ENCODE measurements at places on chromosomes 12 and 14.
A peak's percentile ranks its signal among the peaks of the same experiment; 100 is the strongest.

DNA sequence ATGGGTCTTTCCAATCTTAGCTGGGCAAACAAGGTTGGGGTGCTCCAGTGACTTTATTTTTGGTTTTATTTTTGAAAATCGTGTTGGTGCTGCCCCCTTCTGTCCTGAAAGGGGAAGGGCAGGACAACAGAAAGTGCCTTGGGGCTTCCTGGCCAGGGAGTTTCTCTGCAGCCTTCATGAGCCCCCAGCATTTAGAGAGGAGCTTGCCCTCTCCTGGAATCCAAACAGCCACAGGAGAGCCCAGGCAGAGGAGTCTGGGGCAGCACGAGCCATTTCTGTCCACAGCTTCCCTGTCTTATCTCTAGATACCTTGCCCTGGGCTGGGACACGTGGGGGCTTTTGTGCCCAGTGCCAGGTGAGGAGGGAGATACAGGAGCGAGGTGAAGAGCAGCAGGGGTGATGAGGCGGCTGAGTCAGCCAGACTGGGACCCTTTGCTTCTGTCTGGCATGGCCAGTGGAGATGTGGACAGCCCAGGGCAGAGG, 4.4 kb upstream of the C1RL start:
- DNase-seq = no peak

- DNase-seq = no peak
Measured at GRCh38 chr14:103960457-103961055, 18.2 kb upstream of the RD3L start.

DNA sequence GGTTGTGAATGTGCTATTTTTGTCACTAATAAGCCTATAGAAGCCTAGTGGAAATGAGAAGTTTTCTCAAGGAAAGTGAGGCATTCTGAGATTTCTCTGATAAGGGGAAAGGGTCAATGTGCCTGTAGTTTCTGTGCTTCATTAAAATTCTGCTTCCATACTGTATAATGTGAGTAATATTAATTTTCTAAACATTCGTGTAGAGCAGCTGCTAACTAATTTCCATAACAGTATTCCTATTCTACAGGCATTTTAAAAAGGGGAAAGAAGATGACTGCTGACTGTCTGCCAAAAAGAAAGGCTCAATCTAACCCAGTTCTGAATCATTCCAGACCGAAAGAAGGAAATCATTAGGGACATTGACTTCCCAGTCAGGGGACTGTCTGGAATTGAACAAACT, 293.3 kb upstream of the TMPO start:
- no peak for DNase-seq

DNA sequence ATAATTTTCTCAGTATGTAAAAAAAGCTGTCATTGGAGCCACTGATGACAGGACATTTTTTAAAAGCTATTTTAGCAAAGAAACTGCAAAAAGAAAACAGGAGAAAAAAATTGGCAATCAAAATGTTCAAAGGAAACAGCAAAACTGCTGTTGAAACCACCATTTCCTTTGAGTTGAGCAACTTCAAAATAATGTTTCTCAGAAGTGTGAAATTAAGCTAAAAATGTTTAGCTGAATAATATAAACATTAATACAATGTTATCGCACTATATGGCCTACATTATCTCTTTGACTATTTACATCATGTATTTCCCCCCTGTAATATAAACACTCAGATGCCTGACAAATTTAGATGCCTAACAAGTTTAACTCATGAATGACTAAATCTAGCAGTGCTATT, 23.4 kb upstream of the GLIPR1 start:
- no peak for DNase-seq

DNA sequence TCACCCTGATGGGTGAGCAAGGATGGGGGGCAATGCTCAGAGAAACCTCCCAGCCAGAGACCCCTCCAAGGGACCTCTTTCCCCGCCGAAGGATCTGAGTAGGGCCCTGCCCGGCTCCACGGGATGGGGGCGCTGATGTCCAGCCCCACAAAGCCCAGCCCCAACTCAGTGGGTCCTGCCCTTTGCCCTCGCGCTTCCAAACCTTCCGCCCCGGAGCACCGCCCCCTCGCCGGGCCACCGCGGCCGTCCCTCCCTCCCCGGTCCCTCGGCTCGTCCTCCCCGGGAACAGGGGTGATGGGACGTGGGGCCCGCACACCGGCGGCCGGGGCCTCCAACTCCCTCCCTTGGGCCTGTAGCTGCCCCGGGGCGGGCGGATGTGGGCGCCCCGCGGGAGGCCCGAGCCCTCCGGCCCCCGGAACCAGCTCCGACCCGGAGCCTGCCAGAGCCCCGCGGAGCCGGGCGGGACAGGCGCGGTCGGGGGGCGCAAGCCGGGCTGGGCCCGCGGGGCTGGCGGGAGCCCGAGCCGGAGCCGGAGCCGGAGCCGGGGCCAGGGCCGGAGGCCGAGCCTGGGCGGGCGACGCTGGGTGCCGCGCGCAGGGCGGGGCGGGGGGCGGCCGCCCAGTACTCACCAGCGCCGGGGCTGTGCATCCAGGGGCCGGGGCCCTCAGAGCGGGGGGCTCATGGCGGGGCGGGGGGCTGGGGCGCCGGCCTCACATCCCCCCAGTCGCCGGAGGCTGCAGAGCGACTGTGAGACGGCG, 386 bp downstream of the HDAC7 start:
- DNase-seq = no peak

- DNase-seq = no peak
Measured at GRCh38 chr12:104199964-104200363, 15.6 kb upstream of the TXNRD1 start.

- no peak for DNase-seq
Measured at GRCh38 chr14:105532735-105533141, 6.4 kb downstream of the TMEM121 start.

- DNase-seq = no peak
Measured at GRCh38 chr14:51552275-51552674, 99.4 kb upstream of the FRMD6 start.

DNA sequence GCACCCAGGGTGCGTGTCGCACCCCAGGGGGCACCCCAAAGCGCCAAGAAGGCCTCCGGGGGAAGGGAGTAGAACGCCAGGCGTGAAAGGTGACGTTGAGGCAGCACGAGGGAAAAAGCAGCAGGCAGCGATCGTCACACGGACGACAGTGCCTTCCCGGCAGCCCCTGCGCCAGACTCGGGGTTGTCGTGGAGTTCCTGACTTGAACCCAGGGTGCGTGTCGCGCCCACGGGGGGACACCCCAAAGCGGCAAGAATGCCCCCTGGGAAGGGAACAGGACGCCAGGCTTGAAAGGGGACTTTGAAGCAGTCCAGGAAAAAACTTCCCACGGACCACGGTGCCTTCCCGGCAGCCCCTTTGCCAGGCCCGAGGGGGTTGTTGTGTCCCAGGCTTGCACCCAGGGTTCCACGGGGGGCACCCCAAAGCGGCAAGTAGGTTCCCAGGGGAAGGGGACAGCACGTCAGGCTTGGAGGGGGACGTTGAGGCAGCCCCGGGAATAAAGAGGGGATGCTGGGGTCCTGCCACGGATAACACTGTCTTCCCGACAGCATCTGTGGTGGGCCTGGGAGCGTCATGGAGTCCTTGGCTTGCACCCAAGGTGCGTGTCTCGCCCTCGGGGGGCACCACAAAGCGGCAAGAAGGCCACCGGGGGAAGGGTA, 159.2 kb upstream of the ALG10B start:
- DNase-seq = no peak

- no peak for DNase-seq
Measured at GRCh38 chr14:59283361-59283760, 94.9 kb downstream of the DAAM1 start.

DNA sequence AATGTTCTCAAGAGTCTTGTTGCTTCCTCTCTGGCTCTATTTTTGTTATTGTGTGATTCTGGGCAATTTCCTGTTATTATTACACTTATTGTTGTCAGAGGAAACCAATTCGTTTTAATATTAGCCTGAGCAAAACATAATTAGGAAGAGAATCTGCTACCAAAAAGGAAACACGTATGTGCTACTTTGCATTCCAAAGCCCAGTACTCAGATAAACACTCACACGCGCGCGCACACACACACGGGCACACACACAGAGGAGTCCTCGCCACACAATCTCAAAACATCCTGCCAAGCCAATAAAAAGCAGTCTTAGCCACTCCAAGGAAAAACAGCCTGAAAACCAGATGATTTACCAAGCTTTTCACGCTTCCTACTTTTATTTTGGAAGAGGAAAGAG, 400.7 kb downstream of the NUAK1 start:
- DNase-seq = no peak

DNA sequence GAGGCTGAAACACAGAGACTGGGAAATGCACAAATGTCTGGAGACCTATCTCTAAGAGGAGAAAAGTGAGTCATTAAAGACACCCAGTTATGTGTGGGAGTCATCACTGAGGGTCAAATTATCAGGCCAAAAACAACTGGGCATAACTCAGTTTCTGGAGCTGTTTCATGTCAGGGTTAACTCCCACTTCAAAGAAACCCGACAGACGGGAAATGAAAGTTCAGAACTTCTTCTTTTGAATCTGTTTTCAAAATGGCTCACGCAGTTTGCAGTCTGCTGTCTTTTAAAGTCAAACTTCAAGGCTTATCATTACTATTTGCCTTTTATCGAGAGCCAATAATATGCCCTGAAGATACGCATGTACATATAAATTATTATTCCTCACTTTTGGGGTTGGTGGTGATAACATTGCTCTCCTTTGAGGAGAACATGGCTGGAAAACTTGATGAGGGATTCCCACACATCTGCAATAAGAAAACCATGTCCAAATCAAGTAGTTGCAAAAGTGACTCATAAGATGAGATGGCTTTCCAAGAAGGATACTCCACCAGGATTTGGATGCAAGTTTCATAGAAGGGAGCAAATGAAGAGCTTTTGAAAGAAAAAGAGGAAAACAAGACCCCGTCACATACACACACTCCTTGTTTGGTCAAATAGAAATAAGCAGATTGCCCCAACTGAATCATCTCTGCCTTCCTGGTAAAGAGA, 341.4 kb downstream of the ADAMTS20 start:
- DNase-seq = no peak

DNA sequence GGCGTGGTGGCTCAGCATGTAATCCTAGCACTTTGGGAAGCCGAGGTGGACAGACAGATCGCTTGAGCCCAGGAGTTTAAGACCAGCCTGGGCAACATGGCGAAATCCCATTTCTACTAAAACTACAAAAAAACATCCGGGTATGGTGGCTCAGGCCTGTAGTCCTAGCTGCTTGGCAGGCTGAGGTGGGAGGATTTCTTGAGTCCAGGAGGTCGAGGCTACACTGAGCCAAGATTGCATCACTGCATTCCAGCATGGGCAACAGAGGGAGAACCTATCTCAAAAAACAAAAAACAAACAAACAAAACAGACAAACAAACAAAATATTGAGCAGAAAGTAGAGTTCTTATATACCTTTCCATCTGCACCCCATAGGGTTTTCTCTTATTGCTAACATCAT, 9.0 kb upstream of the SLC25A21 start:
- no peak for DNase-seq

DNA sequence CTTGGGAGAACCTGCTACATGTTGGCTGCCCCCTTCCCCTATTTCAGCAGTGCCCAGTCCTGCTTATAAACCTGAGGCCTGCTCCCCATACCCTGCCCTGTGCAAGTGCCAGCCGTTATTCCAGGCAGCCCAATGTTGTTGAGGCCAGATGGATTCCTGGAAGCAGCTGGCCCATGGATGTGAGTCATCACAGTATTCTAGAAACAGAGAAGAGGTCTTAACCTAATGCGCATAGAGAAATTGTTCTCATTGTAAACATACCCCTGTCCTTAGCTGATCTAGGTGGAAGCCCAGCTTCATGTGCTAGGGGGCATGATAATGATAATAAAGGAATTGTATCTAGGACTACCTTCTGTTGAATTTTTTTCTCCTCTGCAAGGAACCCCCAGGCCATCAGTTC, 69.7 kb downstream of the TSPAN11 start:
- DNase-seq = no peak

DNA sequence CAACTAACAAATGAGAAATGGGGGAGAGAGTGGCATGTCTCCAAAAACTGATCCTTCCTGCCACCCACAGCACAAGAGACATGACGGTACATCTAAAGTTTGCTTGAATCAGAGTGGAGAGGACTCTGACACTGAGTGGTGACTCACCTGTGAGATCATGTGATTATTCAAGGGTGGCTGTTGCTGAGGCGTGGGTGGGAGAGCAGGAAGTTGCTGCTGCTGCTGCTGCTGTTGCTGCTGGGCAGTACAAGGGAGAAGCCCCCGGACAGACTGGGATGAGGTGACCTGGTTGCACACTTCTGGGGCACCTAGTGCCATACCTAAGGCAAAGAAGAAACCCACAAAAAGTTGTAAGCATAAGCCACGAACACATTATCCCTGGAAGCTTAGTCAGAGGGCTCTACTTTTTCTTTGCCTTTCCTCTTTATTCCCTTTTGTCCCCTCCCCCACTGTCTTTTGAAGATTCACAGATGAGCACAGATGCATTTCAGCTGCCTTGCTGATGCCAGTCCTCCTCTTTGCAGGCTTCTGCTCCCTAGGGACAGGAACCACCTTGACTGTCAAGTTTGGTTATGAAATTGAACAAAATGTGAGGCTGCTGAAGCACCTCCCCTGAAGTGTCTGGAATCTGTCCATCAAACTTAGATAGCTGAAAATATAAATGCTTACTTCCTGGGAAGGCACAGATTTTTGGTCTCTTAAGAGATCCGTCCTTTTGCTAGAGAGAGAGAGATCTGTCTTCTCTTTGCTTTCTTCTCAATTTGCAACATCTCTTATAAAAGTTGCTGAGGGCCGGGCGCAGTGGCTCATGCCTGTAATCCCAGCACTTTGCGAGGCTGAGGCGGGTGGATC, 29.4 kb upstream of the STAC3 start:
- peak; percentile 49 for DNase-seq

- no peak for DNase-seq
Measured at GRCh38 chr14:33539918-33540357, 410.9 kb downstream of the EGLN3 start.

DNA sequence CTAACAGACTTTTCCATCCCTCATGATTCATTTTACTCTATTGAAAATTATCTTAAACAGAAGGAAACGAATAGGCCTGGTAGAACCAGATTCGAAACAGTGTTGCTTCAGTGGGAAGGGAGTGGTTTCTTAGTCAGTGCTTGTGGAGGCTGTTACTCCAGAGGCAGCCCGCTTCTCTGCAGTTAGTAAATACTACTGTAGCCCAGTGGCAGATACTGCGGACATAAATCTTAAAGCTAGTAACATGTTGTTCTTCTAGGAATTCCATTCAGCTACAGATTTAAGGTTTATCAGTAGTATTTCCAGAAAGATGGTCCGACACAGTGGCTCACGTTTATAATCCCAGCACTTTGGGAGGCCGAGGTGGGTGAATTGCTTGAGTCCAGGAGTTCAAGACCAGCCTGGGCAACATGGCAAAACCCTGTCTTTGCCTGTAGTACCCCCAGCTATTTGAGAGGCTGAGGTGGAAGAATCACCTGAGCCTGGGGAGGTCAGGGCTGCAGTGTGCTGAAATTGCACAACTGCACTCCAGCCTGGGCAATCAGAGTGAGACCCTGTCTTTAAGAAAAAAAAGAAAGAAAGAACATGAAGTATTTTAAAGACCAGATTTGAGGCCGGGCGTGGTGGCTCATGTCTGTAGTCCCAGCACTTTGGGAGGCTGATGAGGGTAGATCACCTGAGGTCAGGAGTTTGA, 45.9 kb downstream of the DIP2B start:
- no peak for DNase-seq

GRCh38 chr12:77494296-77494695, 336.4 kb upstream of the NAV3 start:
- DNase-seq = no peak

Measured in stimulated activated CD4-positive, alpha-beta T cell treated with anti-CD3 and anti-CD28 coated beads, Interleukin-12 subunit alpha, Interleukin-12 subunit beta, amount 100 ng/mL, for 48 hours (primary cell).